ENCODE measurements at places on chromosomes 3 and 15.
A peak's percentile ranks its signal among the peaks of the same experiment; 100 is the strongest.

DNA sequence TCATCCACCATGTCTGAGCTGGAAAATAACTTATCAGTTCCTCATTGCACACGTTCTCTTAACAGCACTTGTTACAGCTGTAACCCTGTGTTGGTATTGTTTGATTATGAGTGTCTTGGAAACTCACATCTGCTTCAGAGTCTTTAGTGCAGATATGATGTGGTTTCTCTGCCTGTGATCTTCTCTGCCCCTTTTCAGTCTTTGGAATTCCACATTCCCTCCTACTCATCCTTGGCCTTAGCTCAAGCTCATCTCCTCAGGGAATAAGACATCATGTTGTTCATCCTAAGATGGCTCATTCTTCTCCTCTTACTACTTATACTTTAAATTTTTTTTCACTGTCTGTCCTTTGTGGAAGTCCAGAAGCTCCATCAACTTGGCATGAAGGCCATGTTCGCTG, 77.7 kb downstream of the SYNPR start:
- DNase-seq = no peak

DNA sequence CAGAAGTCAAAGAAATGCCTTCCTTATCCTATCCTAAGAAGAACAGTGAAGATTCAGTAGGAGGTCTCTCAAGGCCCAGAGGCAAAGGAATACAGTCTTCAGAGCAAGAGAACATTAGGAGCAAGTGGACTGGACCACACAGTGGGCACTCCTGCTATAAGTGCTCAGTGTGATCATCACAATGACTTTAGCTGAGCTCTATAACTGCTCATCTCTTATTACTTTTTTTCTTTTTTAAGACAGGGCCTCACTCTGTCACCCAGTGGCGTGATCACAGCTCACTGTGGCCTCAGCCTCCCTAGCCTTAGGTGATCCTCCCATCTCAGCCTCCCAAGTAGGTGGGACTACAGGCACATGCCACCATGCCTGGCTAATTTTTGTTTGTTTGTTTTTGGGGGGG, 48.1 kb downstream of the COL8A1 start:
- DNase-seq = no peak

- no peak for DNase-seq
These were observed 202.8 kb upstream of the MRPL3 start for GRCh38 chr3:131705558-131706051.

GRCh38 chr3:111668888-111669488, 73.8 kb upstream of the ZBED2 start:
- DNase-seq = no peak

DNA sequence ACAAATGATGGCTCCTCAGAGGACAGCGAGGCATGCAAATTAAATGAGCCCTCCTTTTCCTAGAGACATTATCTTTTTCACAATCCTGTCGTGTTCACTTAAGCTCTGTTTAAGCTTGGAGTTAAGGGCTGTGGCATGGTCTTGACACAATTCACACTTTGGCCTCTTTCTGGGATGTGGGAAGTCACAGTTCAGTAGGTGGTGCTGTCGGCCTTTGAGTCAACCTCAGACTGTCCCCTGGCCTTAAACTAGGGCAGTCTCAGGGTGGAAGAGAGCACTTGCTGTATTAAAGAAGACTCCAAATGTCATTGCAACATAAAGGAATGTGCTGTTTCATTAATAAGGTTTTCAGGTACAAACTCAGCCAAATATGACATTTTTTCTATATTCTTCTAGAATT, 351.0 kb downstream of the MCTP2 start:
- DNase-seq = no peak

- DNase-seq = no peak
These were observed 81.8 kb upstream of the NANOGP8 start for GRCh38 chr15:35166730-35167359.

DNA sequence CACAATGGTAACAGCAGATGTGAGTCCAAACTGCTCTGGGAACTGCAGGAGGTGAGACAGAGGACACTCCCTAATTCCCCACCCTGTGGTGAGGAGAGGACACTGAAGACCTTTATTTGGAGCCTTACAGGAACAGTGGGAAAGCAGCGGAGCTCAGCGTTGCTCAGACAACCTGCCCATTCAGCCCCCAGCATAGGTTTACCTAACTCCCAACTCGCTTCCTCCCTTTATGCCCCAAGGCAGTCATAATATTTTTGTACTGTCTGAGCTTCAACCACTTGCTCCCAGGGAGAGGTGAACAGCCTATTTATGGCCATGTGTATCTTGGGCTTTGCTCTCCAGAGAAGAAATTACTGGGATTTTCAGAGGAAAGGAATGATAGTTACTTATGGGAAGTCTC, 34.1 kb downstream of the SHC4 start:
- no peak for DNase-seq

DNA sequence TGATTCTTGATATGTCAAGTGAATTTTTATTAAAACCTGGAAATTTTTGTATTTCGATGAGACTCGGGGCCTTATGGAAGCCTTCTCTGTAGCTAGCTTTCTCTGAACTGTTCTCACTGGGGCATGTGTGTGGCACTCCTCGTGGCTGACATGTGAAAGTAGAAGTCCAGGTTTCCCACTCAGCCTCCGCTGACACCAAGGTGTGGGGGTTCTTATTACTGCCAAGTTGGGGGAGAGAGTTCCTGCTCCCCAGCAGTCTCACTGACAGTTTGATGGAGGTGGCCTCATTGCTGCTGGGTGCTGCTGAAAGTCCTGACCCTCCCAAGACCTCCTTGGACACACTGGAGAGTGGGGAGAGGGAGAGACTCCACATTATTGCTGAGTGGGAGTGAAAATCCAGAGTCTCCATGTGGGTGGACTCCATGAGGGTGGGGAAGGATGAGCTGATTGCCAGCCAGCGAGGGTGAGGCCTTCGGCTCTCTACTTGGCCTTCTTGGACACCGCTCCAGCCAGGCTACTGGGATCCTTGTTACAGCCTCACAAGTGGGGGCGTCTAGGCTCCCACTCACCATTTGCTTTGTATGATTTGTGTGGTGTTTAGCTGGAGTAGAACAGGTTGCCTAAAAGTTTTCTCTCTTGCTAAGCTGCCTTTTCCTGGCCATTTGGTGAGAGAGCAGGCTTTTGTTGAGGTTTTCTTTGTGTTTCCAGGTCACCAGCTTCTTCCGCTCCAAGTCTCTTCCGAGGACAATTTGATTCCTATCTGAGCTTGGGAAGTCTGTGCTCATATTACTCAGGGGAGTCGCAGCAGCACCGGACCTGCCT, 64.1 kb downstream of the LSM3 start:
- DNase-seq = peak; percentile 48

DNA sequence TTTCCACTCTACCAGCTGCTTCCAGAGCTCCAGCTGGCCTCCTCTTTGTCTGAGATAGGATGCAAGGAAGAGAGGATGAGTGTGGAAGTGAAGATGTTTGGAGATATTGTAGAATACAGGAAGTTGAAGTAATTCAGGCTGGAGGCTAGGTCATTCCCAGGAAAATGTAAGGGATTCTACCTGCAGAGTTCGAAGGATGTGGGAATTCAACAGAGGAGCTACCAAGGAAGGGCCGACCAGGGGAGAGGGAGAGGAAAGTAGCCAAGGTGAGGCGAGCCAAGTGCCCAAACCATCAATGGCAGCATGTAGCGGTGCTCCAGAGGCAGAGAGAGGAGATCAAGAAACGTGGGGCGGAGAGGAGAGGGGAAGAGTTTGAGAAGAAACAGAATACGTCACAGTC, 49.0 kb upstream of the EPHB3 start:
- peak; percentile 38 for DNase-seq

DNA sequence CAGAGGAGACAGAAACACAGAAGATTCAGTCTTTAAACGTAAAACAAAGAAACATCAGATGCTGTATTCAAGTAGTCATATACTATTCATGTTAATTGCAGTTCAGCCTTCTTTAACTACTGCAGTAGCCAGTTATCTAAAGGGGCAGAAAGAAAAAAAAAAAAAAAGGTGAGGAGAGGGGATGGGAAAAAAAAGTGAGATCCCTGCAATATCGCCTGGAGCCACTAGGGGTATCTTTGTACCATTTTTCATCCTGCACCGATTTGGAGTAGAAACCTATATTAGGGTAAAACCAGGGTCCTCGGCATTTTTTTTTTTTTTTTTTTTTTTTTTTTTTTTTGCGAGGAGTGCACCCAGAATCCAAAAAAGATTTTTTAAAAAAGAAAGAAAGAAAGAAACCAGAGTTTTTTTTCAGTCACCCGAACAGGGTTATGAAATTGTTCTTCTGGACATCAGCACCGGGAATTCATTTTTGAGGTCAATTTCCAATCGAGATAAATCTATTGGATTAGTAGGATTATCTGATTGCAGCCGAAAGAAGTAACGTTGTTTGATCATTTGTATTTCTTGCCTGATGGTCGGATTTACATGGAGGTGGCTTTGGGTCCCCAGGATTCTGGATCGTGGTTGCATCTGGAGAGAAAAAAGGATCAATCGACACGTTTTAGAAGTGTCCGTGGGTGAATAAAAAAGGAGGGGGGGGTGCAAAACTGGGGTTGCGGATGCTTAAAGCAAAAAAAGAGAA, 186.7 kb downstream of the NLGN1 start:
- no peak for DNase-seq

- no peak for DNase-seq
These were observed 130.4 kb upstream of the CRBN start for GRCh38 chr3:3309887-3310286.

DNA sequence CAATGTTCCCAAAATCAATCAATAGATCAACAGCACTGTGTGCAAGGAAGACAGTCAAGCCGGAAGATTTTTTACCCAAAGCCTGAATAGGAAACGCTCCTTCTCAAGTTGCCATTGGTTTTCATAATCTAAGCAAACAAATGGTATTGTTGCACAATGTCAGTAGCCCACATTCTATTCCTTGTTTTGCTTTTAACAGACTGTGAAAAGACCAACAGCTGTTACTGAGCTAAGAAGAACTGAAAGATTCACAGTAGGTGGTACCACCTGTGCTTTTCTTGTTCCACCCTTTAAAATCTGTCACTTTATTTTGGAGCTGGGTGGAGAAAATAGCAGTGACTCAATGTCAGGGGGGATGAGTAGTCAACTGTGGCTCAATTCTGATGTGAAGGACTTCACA, 357.5 kb upstream of the CADM2 start:
- no peak for DNase-seq

DNA sequence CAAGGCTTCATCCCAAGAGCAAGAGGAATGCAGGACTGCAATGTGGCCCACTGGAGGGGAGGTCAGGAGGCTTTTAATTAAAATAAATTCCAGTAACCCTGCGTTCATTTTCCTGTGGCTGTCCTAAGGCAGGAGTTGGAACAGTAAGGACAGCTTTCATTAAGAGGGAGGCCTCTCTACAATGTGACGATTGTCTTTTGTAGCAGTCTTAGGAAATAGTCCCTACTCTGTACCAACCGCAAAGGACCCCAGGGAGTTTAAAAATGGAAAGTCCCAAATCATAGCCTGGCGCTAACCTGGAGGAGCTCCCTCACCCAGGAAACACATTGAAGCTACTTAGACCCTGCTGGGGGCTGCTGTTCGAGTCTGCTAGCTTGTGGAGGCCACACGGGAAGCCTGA, 62.8 kb downstream of the SYNM start:
- DNase-seq = no peak

GRCh38 chr3:66816090-66816761, 181.9 kb upstream of the KBTBD8 start:
- no peak for DNase-seq

- DNase-seq = no peak
These were observed 120.2 kb downstream of the LRRC28 start for GRCh38 chr15:99371180-99372103.

- no peak for DNase-seq
These were observed 220.5 kb downstream of the SQOR start for GRCh38 chr15:45855210-45855906.

DNA sequence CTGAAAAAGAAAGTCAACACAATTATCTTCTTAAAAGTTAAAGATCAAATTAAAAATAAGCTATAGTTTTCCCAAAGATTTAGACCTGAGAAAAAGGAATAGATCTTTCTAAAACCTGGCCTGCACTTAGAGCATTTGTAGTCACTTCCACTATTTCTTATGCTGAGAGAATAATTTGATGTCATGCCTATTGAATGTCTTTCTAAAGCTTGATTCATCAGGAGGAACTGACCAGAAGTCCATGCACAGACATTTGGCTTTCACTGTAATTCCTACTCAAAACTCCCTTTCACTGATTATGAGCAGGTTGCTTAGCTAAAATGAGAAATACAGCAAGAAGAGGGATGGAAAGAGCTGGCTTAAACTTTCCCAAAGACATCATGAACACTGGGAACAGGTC, 4.3 kb downstream of the GREM1 start:
- DNase-seq = no peak

DNA sequence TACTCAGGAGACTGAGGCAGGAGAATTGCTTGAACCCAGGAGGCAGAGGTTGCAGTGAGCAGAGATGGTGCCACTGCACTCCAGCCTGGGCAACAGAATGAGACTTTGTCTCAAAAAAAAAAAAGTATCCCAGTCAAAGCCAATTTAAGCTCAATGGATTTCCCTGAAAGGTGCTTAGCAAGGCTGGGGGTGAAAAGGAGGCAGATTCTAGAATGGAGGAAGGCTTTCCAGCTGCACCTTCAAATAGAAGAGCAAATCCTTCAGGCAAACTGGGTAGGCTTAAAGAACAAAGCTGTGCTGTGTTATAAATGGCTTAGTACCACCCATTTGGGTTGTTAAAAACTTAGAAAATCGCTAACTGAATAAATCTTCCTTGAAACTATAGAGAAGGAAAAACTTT, 3.0 kb upstream of the IFT57 start:
- DNase-seq = no peak

DNA sequence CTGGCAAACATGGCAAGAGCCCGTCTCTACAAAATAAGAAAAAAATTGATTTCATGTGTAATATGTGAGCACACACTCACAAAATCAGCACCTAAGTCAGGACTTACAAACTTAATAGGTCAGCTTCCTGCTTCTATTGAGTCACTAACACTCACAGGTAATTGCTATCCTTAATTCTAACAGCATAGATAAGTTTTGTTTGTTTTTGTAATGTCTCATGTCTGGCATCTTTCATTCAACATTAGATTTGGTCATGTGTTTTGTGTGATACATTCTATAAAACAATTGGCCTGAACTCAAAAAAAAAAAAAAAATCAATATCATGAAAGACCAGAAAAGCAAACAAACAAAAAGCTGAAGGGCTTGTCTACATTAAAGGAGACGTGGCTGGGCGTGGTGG, 564.7 kb downstream of the AGBL1 start:
- no peak for DNase-seq

DNA sequence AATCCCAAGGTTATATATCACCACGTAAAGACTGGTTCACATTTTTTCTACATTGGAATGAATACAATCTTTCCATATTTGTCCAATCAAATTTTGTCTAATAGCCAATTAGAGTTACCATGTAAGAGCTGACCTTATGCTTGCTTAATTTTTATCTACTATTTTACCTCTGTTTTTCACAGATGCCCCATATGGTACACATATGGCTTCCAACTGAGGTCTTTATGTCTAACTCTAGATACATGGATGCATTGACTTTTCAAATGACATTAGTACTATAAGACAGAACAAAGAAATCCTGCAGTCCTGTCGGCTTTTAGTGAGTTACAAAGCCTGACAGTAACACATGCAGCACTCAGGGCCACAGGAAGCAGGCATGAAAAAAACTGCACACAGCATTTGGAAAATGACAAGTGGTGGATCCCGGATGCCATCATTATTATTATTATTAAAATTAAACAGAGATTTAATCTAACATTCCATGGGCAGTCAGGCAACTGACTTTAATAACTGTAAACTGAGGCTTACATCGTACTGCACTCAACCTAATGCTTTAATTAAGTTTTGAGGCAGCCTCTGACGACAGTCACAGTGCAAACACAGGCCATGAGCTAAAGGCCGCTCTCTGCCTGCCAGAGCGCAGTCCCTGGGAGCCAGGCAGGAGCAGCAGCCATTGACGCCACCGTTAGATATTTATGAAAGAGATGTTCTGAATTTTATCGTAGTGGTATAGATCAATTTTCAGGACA, 113.9 kb upstream of the TMCO5A start:
- DNase-seq = no peak

- no peak for DNase-seq
These were observed 65.5 kb downstream of the BBX start for GRCh38 chr3:107588217-107588616.

Measured in right atrium auricular region (tissue), 2 donors.